T-helper 22 cell (primary cell): ENCODE measurements at places on chromosomes 13 and 19.

GRCh38 chr13:71546881-71547280 lies 320.1 kb downstream of the DACH1 start:
- DNase-seq, result no peak

- no peak for DNase-seq
These were observed 65.4 kb upstream of the WDFY2 start for GRCh38 chr13:51518827-51519226.

- no peak for DNase-seq
These were observed 46.0 kb downstream of the WDFY2 start for GRCh38 chr13:51630288-51630615.

- DNase-seq, result no peak
These were observed 678.9 kb upstream of the SLITRK5 start for GRCh38 chr13:86992251-86992650.

DNA sequence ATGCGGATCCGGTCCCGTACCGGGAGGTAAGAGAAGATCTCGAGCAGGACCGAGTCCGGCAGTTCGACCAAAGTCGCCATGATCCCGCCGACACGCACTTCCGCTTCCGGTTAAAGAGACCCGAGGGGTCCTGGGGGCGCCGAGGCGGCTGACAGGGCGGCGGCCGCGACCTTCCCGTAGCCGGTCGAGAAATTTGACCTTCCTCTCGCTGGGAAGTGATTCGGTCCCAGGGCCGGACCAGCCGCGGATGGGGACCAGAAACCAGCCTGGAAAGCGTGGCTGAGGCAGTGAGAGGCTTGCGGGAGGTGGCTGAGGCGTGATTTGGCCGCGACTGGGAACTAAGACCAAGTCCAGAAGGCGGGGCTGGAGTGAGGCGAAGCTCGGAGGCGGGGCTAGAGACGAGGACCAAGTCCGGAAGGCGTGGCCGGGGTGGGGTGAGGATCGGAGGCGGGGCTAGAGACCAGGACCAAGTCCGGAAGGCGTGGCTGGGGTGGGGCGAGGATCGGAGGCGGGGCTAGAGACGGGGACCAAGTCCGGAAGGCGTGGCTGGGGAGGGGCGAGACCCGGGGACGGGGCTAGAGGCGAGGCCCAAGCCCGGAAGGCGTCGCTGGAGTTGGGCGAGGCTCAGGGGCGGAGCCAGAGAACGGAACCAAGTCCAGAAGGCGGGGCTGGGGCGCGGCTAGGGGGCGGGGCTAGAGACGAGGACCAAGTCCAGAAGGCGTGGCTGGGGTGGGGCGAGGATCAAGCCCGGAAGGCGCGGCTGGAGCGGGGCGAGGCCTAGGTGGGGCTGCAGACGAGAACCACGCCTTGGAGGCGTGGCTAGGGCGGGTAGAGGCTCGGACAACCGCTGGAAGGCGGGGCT lies at the start of gene FBXL12:
Gene FBXL12 (minus strand): TSS at position 346 of the 862 bp plus-strand sequence. CDS start 266 bp downstream, at position 80.
- peak; percentile 100 for DNase-seq

GRCh38 chr19:35442091-35442490 lies 6.0 kb upstream of the FFAR2 start:
- no peak for DNase-seq

- DNase-seq, result no peak
These were observed 81.2 kb upstream of the ABCC4 start for GRCh38 chr13:95382411-95382810.

DNA sequence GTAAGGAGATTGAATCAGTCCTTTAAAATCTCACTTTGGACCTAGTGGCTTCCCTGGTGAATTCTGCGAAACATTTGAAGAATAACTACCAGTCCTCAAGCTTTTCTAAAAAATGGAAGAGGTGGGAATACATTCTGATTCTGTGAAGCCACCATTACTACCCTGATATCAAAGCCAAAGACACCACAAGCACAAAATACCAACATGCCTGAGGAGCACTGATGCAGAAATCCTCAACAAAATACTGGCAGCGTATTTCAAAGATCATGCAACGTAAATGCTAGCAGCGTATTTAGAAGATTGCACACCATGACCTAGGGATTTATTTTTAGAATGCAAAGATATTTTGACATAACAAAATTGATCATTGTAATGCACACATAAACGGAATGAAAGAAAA lies 14.4 kb downstream of the ATP4B start:
- no peak for DNase-seq

DNA sequence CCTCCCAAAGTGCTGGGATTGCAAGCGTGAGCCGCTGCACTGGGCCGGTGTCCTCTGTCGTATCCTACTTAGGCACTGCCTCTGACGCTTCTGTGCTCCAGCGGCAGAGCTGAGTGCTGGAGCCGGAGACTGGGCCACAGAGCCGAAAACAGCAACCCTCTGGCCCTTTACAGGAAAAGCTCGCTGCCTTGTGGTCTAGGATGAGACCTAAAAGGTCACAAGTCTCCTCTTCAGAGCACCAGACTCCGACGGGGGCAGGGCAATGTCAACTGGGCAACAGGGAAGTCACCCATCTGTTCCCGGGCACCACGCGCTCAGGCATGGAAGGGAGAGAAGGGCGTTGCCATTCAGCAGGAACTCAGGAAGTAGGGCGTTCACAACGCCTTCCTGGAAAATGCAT lies 91.7 kb downstream of the GADD45B start:
- no peak for DNase-seq

DNA sequence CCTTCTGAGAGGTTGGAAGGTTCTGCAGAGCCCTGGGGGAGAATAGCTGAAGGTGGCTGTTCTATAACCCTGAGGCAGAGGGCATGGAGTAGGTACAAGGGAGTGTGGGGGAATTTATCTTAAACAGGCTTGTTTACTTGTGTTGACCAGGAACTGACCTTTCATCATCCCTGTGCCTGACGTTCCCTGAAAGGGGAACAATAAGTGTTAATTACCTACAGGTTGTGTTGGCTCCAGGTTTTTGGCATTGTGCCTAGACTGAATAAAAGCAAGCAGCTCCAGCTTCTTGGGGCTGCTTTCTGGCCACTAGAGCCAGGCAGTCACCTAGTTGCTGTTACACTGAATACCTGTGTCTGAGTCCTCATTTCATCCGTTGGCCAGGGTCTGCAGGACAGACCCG lies 60.0 kb downstream of the ZNF627 start:
- no peak for DNase-seq

DNA sequence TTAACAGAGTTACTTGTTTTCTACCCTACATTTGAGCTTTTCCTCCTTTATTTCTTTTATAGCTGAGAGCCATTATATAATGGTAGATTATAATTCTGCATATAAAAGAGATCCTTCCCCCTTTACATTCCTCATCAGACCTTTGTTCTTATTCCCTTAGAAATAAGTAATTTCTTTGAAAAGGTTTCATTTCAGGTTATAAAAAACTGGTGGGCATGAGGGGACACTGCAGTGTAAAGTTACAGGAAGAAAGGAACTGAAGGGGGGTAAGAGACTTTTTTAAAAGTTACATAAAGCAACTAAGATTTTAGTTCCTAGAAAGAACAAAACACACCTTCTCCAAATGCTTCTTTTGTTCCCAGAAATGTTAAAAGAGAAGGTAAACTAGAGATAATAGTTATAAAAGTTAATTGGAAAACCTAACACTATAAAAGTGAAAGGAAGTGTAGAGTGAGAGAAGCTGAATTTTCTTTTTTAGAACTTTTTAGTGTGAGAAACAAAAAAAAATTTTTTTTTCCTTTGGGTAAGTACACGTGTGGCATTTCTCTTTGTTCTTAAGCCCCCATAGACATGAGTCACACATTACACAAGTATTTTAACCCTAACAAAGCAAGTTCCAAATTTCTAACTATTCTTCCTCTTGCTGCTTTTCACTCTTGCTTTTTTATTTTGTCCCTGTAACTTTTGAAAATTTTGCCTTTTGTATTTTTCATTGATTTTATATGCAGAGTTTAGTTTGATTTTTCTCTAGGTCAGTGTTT lies 106.4 kb upstream of the MLNR start:
- no peak for DNase-seq

GRCh38 chr19:2507109-2507508 lies 31.2 kb downstream of the GADD45B start:
- DNase-seq, result peak; percentile 30

GRCh38 chr13:29956853-29957252 lies 106.4 kb upstream of the UBL3 start:
- no peak for DNase-seq

- no peak for DNase-seq
These were observed 14.3 kb downstream of the PTH2 start for GRCh38 chr19:49408816-49409440.

DNA sequence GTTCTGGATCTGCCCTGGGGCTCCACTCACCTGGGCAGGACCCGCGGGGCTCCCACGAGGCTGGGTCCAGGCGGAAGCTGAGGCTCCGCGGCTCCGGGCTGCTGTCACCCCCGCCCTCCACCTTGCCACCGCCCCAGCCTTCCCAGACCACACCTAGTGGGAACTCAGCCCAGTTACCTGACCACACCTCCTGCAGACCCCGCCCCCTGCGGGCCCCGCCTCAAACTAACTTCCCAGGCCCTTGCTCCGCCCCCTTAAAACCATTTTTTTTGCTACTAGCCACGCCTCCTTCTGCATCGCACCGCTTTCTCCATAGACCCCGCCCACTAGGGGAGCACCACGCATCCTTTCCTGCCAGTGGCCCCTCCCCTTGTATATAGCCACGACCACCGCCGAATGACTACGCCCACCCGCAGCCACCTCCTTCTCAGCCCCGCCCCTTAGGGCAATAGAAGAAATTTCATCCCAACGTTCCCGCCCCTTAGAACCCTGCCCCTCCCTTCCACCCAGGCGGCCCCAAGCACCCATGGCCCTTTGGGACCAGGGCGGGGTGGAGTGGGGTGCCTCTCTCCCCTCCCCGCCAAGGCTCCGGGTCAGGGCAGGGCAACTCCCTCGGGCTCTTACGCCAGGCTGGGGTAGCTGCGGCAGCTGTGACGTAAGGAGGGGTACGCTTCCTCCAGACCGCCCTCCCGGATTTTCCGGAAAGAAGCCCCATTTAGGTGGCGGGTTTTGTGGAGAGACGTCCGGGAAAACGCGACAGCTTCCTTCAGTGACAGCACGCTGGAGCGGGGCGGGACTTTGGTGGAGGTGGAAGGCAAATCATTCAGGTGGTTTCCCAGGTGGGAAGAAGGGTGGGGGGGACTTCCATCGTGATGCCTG lies at the start of gene SH2D3A:
Gene SH2D3A (minus strand): TSS at position 79 of the 879 bp plus-strand sequence. CDS start 3,687 bp downstream, outside the sequence.
- peak; percentile 98 for DNase-seq

DNA sequence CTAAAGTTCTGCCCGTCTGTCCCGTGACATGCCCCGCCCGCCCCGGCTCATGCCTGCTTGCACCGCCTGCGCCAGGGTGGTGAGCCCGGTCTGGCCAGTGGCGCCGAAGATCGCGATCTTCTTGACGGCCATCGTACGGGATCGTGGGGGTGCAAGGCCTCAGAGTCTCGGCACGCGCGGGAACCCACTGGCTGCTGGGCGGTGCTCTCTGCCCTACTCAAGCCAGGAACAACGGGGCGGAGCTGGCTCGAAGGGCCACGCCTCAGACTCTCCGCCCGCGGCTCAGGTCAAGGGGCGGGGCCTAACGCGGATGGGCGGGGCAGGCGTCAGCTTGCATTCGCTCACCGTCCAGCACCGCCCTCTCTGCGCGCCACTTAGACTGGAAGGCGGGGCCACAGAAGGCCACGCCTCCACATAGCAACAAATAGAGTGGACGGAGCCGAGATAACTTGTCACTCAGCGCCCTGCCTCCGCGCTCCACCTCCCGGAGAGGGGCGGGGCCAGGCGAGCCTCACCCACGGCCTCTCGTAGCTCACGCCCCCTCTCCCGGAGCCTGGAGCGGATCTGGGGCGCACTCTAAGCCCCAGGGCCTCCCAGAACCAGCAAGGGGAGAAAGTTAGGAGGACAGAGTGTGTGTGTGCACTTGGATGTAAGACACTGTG lies at the start of gene BLVRB:
Gene BLVRB (minus strand): TSS at position 189 of the 662 bp plus-strand sequence. CDS start 57 bp downstream, at position 132.
- peak; percentile 97 for DNase-seq

- no peak for DNase-seq
These were observed 132.7 kb downstream of the ZDHHC20 start for GRCh38 chr13:21326155-21327031.

GRCh38 chr13:33033051-33033812 lies 17.0 kb downstream of the KL start:
- no peak for DNase-seq

DNA sequence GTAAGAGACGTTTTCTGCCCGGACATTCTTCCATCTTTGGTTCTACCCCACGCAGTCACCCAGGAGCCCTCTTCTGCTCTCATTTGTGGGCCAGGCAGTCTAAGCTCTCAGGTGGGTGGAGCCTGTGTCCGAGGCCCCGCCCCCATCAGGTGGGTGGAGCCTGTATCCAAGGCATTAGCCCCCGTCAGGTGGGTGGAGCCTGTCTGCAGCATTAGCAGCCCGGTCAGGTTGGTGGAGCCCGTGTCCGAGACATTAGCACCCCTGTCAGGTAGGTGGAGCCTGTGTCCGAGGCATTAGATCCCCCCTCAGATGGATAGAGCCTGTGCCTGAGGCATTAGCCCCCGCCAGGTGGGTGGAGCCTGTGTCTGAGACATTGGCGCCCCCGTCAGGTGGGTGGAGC lies 45.5 kb upstream of the C13orf46 start:
- no peak for DNase-seq
